ENCODE measurements at places on chromosomes 3 and 15.
A peak's percentile ranks its signal among the peaks of the same experiment; 100 is the strongest.

GRCh38 chr3:153072856-153073255 is 89.2 kb upstream of the RAP2B start:
- DNase-seq, result no peak

- no peak for DNase-seq
These were observed 373.4 kb upstream of the ARL6 start for GRCh38 chr3:97391167-97391566.

- no peak for DNase-seq
These were observed 187.1 kb downstream of the MEGF11 start for GRCh38 chr15:66066481-66066880.

DNA sequence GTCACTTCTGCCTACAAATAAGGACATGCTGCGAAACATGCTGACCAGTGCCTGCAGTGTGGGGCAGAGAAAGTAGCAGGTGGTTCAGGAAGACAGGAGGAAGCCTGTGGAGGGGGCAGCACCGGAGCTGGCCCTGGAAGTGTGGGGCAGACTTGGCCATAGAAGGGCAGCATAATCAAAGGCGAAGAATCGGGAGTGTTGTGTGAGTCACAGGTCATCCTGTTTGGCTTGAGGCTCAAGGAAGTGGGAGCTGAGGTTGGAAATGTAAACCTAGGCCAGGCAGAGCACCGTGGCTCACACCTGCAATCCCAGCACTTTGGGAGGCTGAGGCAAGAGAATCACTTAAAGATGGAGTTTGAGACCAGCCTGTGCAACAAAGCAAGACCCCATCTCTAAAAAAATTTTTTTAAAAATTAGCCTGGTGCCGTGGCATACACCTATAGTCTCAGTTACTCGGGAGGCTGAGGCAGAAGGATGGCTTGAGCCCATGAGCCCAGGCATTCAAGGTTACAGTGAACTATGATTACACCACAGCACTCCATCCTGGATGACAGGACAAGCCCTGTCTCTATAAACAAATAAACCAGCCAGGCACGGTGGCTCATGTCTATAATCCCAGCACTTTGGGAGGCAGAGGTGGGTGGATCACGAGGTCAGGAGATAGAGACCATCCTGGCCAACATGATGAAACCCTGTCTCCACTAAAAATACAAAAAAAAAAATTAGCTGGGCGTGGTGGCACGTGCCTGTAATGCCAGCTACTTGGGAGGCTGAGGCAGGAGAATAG is 54.0 kb downstream of the FAM43A start:
- DNase-seq, result peak; percentile 10

DNA sequence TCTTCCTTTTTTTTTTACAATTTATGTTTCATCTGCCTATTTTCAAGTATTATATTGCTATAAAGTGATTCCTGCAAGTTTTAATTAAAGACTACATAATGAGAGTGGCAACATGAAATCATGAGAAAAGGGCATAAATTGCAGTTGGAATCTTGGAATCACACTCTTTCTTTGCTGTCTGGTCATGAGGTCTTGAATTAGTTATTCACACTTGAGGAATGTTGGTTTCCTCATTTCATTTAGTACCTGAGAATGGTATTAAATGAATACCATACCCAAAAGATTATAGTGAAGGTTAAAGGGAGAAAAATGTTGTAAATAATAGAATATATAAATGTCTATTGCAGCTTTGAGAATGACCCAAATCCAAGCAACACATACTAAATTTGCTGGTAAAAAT is 25.8 kb upstream of the CNTN3 start:
- DNase-seq, result no peak

- DNase-seq, result no peak
These were observed 39.3 kb downstream of the NMNAT3 start for GRCh38 chr3:139638518-139638917.

DNA sequence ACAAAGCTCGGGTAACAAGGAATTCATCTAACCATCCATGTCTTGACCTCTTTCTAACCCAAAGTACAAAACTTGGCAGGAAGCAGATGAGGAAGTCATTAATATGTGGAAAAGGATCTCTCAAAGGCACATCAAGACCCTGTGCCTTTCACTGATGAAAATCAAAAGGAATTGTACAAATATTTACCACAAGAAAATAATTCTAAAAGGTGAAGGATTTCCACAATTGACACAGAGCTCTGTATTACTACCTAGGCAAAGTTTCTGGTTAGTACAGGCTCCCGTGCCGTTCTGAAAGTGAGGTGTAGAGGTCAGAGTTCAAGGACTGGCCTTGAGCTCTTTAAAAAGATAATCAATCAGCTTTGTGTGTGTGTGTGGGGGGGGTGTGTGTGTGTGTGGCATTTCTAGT is 239.7 kb upstream of the ICE2 start:
- no peak for DNase-seq

- no peak for DNase-seq
These were observed 268.0 kb upstream of the PROK2 start for GRCh38 chr3:72052841-72053409.

DNA sequence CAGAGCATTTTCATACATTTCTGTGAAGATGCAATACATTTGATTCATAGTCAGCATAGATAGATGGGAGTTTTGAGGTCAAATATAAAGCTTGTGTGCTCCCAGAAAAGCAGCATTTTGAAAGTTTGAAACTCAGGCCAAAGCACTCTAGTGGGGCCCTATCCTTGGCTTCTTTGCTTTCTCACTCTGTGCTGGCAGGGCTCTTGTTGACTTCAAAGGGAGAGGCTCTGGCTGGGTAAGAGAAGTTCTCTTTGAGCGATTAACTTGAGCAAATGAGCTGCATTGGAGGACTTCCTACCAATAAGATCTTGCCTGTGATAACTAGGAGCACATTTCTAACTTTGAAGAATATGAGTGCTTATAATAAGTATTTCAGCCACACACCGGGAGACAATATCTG is 214.0 kb upstream of the RARB start:
- no peak for DNase-seq

DNA sequence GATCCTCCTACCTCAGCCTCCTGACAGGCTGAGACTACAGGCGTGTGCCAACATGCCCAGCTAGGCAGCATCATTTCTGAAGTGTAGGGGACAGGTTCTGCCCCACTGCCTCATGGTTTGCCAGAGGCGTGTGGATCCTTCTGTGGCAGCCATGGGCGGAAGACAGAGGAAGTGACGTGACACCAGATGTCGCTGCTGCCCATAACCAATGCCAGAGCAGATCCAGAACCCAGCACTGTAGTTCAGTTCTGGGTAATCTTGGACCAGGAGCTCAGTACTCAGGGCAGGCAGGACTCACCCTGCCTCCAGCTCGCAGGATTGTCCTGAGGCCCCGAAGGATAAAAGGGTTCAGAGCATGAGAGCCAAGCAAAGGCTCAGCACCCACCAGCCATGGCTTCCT is 8.2 kb downstream of the RBPMS2 start:
- no peak for DNase-seq

- DNase-seq, result no peak
These were observed 19.8 kb downstream of the IL1RAP start for GRCh38 chr3:190533511-190534281.

DNA sequence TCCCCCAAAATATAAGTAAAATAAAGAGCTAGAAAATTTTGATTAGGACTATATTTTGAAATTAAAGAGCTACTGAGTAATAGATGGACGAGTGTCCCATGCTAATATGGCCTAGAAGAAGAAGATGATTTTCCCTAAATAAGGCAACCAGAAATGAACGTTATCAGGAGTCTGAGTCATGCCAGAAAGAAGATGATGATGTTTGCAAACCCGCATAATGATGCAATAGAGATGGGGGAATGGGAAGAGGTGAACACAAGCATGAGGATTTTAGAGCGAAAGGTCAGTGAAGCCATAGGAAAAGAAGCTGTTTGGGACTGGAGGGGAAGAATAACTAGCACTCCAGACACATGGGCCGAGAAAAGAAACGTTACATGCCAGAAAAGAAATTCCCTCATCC is 71.7 kb downstream of the FGF12 start:
- no peak for DNase-seq

GRCh38 chr15:28080386-28080785 is 18.7 kb downstream of the OCA2 start:
- no peak for DNase-seq

DNA sequence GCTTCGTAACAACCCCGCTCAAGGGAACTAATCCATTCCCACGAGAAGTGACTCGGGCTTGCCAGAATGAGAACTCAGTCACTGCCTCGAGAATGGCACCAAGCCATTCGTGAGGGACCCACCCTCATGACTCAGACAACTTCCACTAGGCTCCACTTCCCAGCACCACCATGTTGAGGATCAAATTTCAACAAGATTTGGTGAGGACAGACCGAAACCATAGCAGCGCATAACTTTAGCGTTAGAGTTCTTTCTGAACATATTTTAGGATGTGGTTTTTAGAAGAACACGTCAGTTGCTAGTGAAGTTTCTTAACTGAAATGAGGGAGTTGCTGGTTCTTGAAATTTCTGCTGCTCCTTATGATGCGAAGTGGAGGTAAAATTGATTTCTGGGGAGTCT is 13.5 kb downstream of the PTPRG start:
- no peak for DNase-seq

DNA sequence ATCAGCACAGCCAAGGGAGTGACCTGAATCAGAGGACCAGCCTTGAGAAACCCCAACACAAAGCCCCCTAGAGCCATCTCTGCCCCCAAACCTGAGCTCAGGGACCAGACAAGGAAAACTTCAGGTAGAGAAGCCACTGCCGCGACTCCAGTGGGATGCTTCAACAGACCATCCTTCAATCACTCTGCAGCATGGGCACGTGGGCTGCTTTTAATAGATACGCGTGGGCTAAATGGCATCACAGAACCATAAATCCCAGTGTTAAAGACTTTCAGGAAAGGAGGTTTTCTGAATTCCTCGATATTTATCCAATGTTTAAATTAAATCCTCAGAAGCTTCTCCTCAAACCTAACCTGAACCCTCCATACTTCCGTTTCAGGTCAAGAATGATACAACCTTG is 30.6 kb downstream of the SH3BP5 start:
- DNase-seq, result no peak

- DNase-seq, result no peak
These were observed 45.2 kb downstream of the ZNF385D start for GRCh38 chr3:21705769-21706168.

DNA sequence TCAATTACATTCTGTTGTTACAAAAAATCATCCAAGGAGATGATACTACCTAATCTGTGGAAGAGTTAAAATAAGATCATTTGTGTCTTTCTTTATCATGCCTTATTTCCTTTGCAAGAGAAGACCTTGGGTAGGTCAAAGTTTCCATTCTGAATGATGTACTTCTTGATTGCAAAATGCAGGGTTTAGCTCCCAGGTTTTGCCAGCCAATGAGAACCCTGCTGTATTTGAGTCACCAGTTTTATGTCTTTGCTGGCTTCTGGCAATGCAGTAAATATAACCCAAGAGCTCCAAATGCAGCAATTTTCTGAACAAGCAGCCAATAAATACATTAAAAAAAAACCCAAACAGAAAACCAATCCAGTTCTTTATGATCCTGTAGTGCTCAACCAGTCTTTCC is 204.9 kb downstream of the CADPS start:
- DNase-seq, result no peak

DNA sequence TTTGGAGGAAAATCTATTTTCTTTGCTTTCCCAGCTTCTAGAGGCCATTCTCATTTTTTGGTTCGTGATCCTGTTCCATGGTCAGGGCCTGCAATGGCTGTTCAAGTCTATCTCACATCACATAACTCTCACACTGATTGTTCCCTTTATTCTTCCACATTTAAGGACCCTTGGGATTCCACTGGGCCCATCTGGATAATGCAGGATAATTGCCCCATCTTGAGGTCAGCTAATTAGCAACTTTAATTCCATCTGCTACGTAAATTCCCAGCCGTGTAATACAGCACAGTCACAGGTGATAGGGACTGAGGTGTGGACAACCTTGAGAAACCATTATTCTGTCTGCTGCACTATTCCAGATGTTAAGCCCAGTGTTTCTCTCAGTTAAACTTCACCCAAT is 311.6 kb upstream of the CNTN4 start:
- DNase-seq, result no peak
